ENCODE measurements at places on chromosomes 4 and X.

DNA sequence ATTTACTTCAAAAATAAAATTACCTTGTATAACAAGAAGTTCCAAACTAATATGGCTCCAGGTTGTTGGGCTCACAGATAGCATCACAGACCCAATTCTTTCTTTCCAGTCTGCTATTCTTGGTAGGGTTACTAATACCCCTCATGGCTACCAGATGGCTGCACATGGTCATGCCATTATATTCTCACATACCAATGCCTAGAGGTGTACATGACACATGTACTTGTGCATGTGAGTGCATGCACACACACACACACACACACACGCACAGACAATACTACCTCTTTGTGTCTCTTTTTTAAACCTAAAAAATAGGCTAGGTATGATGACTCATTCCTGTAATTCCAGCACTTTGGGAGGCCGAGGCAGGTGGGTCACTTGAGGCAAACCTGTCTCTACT, 31.1 kb downstream of the FBXO8 start:
- no peak for DNase-seq

DNA sequence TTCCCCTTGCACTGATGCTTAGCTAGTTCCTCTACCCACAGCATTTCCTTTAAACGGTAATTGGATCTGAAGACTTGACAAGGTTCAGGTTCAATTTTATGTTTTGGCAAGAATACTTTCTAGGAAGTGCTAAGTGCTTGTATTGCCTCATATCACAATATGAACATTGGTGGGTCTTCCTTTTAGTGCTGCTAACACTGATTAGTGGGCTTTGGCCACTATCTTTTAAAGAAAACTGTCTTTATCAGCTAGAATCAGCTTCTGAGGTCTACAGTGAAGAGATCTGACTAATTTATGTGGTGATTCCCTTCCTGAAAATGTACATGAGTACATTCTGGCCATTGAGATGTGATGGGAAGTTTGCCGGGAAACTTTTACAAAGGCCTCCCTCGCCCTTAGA, 316.7 kb upstream of the KLF3 start:
- no peak for DNase-seq

DNA sequence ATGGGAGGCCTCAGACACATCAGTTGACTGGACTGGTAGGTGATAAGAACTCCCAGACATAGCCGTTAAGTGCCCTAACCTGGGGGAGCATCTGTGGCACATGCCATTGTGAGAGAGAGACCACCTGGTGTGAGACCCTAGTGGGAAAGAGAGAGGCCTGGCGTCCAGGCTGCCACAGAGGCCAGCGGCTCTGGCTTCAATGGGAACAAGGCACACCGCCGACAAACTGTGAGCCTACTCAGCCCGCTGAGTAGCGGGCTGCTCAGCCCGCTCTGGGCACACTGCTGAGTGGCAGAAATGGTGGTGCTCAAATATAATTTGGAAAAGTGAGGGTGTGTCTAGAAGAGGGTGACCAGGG, 34.0 kb downstream of the PHKA2 start:
- no peak for DNase-seq

- DNase-seq: no peak
These were observed 42.3 kb upstream of the ACSL4 start for GRCh38 chrX:109775386-109775785.

- no peak for DNase-seq
These were observed 89.8 kb upstream of the C1GALT1C1 start for GRCh38 chrX:120719622-120720021.

DNA sequence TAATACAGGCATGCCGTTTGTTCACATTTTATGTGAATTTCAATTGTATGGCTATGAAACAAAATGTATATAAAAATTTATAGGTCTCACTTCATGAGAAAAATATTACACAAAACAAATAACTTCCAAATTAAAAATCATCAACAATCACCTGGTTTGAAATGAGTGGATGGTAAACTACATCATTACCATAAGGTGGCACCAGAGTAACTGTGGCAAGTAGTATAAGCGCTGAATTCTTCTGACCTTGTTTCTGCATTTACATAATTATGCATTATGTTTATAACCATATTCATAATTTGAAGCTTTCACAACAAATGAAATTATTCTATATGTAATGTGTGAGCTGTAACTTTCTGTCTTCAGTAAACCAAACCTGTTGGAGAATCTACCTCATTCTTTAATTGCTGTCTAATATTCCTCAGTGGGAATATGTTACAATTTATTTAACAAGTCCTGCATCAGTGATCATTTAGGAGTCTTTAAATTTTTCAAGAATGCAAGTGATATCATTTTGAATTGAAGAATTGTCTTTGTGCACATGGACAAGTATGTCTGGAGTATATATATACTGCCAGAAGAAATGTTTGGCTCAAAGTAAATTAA, 55.2 kb downstream of the MMRN1 start:
- DNase-seq: no peak

- DNase-seq: no peak
These were observed 8.8 kb downstream of the BBS7 start for GRCh38 chr4:121861426-121861825.

- DNase-seq: no peak
These were observed 17.4 kb downstream of the ADGRG4 start for GRCh38 chrX:136318156-136318555.

- DNase-seq: no peak
These were observed 72.2 kb upstream of the PPP3CA start for GRCh38 chr4:101419336-101420135.

DNA sequence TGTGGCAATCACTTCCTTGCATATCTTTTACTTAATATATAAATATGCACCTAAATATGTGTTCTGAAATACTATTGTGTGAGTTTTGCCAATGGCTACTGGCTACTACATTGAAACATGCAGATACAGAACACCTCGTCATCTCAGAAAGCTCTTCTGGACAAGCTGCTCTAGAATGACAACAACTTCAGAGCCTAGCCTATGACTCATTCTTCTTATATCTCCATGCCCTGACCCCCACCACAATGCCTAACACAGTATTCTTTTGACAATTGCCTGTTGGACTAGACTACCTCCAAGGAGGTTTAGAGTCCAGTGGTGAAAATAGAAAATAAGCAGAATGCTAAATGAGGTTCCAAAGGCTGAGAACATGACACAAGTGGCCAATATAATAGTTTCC, 17.6 kb upstream of the DMP1 start:
- no peak for DNase-seq

GRCh38 chr4:6957994-6958393, 48.4 kb downstream of the TBC1D14 start:
- DNase-seq: no peak

DNA sequence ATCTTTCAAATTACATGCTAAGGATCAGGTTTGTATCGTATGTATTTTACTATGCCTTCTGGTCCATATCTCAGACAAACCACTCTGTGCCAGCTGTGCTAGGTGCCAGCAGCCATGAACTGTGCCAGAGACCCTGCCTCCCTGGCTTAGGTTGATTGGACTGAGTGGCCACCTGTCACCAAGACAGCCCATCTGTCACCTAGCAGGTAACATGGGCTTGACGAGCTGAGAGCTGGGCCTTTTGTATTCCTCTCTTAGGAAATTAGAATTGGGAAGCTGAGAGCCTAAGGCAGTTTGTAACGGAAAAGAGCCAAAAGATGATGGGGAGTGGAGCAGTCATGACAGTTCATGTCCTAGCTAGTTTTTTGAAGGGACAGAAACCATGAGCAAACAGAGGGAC, 42.5 kb downstream of the TMEM164 start:
- DNase-seq: no peak

DNA sequence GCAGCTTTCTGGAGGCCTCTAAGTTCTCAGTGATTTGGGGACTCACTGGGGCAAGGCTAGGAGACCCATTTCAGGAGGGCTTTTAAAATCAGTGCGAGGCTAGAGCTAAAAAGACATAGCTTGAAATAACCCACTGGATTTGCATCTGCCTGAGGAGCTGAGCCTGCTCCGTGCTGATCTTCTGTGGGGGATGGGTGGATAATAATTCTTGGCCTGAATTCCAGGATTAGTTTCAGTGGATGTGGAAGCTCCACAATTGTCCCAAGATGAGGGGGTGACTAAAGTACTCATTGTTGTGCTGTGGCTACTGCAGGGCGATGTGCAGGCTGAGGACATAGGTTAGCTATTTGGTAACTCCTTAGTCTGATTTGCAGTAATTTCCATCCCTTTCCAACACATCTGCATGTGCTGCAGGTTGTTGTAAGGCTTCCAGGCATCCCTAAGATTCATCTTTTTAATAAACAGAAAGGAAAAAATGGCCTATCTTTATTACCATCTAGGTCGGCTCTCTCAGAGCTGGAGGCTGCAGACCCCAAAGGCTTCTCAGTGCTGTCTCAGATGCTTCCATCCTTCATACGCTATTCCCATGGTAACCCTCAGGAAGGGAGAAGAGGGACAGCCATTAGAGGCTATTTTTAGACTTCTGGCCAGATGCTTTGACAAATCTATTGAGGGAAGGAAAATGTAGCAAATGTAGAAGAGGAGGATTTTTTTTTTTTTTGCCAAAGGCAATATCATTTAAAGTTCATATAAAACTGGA, 63.4 kb downstream of the GRXCR1 start:
- no peak for DNase-seq

DNA sequence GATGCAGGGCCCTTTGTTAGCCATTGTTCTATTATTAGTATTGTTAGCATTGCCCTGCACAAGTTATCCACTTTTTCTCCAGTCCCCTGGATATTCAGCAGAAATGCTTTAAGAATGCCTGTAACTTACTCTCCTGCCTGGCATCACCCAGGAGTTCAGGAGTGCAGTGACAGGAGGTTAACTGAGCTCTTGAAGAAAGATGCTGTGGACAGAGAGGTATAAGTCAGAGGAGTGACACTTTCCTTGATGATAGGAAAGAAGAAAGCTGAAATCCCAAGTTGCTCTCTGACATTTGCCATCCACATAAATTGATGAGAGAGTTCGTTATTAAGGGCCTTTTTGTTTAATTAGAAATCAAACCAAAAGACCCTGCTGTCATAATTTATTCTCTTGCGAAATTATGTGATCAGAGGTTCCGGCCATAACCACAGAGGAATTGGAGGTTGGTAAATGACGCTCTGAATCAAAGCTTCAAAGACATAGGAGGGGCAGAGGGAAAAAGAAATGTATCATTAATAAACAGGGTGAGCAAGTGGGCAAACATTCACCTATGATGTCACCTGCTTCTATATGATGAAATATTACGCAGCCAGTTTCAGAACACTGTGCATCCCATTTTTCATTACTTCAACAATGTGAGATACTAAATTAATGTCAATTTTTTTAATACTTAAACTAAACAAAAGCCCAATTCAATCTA, 230.2 kb upstream of the JADE1 start:
- DNase-seq: no peak

DNA sequence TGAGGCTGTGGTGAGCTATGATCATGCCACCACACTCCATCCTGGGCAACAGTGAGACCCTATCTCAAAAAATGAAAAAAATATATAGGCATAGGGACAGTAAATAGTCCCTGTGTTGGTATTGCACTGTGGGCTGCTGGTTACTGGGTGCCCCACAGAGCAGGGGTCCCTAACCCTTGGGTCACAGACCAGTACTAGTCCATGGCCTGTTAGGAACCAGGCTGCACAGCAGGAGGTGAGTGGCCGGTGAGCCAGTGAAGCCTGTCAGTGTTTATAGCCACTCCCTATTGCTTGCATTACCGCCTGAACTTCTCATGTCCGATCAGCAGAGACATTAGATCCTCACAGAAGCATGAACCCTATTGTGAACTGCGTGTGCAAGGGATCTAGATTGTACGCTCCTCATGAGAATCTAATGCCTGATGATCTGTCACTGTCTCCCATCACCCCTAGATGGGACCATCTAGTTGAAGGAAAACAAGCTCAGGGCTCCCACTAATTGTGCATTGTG, 106.5 kb downstream of the TNIP2 start:
- no peak for DNase-seq

All from CD4-positive, alpha-beta T cell treated with Interleukin-2 at 100 ng/mL for 4 hours (primary cell).